ENCODE measurements at places on chromosomes 6 and 20.

GRCh38 chr6:116963972-116964371, 86.9 kb downstream of the RFX6 start:
- DNase-seq: no peak

- DNase-seq: no peak
These were observed 107.0 kb downstream of the CD83 start for GRCh38 chr6:14224359-14225103.

DNA sequence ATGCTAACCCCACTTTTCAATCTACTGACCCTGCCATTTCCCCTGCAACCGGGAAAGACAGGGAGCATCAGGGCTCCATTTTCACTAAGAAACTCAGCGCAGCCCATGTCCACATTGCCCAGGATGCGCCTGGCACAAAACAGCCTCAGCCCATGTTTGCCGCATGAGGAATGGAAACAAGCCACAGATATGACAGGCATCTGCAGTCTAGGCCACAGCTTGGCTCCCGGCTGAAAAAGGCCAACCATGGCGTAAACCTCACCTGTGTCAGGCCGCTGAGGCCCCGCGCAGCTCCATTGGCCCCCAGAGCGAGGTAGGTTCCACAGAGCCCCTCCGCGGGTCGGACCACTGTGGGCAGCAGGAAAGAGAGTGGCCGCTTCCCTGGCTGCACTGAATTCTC, 21.7 kb downstream of the GGT7 start:
- DNase-seq: no peak

DNA sequence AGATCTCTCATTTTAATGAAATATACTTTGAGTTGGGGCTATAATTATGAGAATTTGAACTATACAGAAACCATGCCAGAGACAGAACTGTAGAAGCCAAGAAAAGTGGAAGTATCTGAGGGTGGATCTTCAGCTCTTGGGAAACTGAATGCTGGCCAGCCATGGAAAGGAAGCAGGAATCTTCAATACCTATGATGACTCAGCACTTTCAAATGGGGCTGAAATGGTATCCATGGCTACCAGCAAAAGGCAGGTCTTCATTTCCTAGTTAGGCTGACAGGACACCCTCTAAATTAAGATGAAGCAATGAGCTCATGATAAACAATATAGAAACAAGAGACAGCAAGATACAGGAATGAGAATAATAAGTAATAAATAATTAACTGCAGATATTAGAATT, 171.3 kb downstream of the COL21A1 start:
- DNase-seq: no peak

GRCh38 chr6:155194399-155194798, 69.4 kb upstream of the CLDN20 start:
- DNase-seq: no peak

- peak; percentile 81 for DNase-seq
These were observed 2.8 kb upstream of the KCNQ2 start for GRCh38 chr20:63475209-63475608.

DNA sequence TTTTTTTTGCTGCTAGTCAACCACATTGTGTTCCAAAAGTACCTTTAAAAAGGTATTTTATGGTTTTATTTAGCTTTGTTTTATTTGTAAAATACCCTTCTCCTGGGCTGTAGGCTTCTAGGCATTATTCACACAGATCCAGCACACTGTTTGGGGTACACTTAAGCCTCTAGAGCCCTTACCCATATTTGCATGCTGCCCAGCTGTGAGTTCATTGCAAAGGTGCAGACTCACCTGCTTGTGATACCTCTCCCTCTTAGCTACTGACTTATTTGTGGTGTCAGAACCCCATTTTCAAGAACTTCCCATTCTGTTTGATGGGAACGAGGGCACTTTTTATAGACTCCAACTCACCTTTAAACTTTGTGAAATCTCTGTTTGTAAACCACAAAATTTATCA, 69.8 kb downstream of the RIN2 start:
- DNase-seq: no peak

Measured in nephron progenitor cell (in vitro differentiated cells).